ENCODE measurements at places on chromosomes 3 and 15. TPM values are rescaled to one million over a fixed set of nuclear protein-coding genes. Genes with fewer than 3 reads are reported as not detected.

The TGM5 gene
- total RNA-seq, result not detected

The TTLL13 gene
- total RNA-seq, result not detected

The HTR3E gene
- total RNA-seq, result not detected

The CIDEC gene
- total RNA-seq, result 5.1 TPM

The ZNF106 gene
- total RNA-seq, result 37.2 TPM

The SEMA7A gene
- total RNA-seq, result 177 TPM

The GCNT3 gene
- total RNA-seq, result not detected

The CDCP1 gene
- 3.6 TPM for total RNA-seq

The FAM3D gene
- not detected for total RNA-seq

The NUP210 gene
- total RNA-seq, result not detected

The NANOGP8 gene
- total RNA-seq, result not detected

The SCAMP2 gene
- 29.8 TPM for total RNA-seq

The ATP2B2 gene
- total RNA-seq, result not detected

The ALDH1L1 gene
- 0.39 TPM for total RNA-seq

The SERPINI2 gene
- total RNA-seq, result not detected

The ROPN1 gene
- not detected for total RNA-seq

The TIMMDC1 gene
- total RNA-seq, result 67.5 TPM

The GABRG3 gene
- total RNA-seq, result not detected

The ADPRH gene
- 25.3 TPM for total RNA-seq

The CLRN1 gene
- not detected for total RNA-seq

The CP gene
- not detected for total RNA-seq

The HAPLN3 gene
- total RNA-seq, result 11.4 TPM

The LINGO1 gene
- not detected for total RNA-seq

The CYP11A1 gene
- 1.6 TPM for total RNA-seq

The FETUB gene
- total RNA-seq, result not detected

The TRIM71 gene
- 7.9 TPM for total RNA-seq

The RAB8B gene
- 39.4 TPM for total RNA-seq

All from placental epithelial cell (primary cell).